WTC11 (cell line): ENCODE measurements at places on chromosomes 11 and 22.
A peak's percentile ranks its signal among the peaks of the same experiment; 100 is the strongest.

DNA sequence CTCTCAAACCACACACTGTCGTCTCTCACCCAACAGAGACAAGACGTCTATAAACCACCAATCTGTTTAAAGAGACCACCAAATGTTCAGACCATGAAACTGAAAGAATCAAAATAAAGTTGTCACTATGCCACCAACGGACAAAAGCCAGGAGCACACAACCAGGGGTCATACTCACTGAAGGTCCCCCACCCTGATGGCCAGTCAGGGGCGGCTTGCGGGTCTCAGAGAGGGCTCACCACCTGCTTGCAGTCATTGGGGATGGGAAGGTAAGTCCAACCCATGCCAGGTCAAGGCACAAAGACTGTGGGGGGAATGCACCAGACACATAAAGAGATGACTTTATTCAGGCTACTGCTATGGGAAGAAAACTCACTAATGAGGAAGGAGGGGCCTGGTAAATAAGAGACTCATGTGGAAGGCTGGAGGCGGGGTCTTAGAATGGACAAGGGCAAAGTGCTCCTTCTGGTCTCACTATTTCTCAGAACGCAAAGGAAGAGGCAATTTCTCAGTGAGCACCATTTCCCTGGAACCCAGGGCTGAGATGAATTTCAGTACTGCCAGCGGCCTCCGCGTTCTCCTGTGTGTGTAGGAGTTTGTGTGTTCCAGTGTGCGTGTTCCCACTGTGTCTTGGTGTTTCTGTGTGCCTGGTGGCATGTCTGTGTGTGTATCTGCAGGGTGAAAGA lies 17.3 kb downstream of the SCARF2 start:
- DNase-seq: no peak
- H3K4me1 ChIP-seq: peaks cover 8% of the 10 kb centered on the region
- no peaks in the 10 kb centered on the region for H3K36me3 ChIP-seq
- no peak overlapping the region for H3K27ac ChIP-seq

DNA sequence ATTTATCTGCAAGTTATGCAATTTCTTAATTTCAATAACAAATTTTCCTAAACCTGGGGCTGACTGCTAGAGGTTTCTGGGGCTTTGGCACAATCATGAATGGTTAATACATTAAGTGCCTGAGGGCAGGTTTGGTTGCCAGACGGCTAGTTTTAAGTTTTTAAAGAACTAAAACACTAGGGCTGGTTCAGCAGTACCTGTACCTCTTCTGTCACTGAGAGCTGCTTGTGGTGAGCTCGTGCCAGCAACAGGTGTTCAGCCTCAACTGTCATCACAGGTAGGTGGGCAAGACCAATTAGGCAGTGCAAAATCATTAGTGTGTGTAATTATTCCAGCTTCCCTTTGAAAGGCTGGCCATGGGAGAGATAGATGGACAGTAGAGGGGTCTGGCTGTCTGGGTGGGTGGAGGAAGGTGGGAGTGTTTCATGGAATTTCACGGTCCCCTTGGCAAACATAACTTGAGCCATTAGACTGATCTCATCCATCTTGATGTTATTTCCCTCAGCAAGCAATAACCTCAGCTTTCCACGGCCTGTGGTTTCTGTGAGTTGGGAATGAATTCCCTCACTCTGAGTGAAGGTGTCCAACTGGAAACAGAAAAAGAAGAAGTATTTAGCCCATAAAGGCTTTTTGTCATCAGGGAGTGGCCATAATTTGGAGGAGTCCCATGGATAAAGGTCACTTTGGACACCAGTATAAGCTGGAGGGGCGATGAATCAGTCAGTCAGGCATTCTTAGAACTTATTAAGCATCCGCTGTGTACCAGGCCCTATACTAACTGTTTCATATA lies 114.8 kb downstream of the SNX19 start:
- no peak overlapping the region for H3K27ac ChIP-seq
- H3K4me3 ChIP-seq: no peak overlapping the region
- DNase-seq: no peak
- H3K27me3 ChIP-seq: no peaks in the 10 kb centered on the region

DNA sequence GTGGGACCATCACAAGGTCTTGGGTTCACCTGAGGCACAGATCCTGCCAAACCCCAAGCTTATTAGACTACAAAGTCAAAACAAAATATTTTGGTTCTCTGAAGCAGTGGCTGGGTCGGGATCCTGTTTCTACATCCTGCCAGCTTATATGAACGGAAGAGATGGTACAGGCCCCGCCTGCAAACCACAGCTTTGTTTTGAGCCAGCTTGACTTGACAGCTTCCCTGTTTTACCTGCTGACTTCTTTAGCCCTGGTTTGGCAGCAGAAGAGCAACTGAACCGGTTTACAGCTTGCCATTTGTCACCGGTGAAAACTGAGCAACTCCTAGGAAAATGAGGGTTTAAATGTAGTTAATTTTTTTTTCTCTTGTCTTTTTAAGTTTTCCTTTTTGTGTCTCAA lies 11.4 kb downstream of the PACS1 start:
- H3K4me1 ChIP-seq: no peaks in the 10 kb centered on the region
- no peaks in the 10 kb centered on the region for H3K27me3 ChIP-seq
- DNase-seq: no peak
- no peak overlapping the region for H3K4me3 ChIP-seq
- no peak overlapping the region for H3K27ac ChIP-seq

DNA sequence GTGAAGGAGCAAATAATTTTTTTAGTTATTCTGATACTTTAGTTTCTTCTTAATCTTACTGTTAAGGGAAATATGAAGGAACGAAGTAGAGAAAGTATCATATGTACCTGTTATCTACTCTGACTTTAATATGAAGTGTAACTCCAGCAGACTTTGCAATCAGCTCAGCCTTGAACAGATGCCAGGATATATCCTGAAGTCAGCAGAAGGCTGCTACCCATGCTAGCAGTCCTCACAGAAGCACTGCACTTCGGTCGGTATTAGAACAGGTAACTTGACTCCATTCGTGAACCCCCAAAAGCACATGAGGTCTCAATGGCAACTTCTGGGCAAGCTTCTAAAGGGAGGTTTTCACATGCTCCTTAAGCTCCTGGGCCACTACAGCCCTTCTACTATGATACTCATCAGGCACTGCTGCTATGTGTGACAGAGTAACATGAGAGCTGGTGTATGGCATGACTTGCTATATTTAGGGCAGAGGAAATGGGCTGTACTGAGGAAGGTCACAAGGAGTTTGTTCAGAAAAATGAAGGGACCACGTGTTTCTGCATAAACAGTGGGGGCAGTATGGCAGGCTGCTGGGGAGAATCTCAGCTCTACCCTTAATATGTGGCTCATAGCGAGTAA lies 344.1 kb downstream of the SOX6 start:
- H3K4me3 ChIP-seq: no peak overlapping the region
- no peak overlapping the region for H3K27ac ChIP-seq
- H3K36me3 ChIP-seq: no peaks in the 10 kb centered on the region
- H3K27me3 ChIP-seq: no peaks in the 10 kb centered on the region; the same call in 1 of the 2 replicates
- H3K4me1 ChIP-seq: peaks cover 30% of the 10 kb centered on the region
- no peak for DNase-seq

DNA sequence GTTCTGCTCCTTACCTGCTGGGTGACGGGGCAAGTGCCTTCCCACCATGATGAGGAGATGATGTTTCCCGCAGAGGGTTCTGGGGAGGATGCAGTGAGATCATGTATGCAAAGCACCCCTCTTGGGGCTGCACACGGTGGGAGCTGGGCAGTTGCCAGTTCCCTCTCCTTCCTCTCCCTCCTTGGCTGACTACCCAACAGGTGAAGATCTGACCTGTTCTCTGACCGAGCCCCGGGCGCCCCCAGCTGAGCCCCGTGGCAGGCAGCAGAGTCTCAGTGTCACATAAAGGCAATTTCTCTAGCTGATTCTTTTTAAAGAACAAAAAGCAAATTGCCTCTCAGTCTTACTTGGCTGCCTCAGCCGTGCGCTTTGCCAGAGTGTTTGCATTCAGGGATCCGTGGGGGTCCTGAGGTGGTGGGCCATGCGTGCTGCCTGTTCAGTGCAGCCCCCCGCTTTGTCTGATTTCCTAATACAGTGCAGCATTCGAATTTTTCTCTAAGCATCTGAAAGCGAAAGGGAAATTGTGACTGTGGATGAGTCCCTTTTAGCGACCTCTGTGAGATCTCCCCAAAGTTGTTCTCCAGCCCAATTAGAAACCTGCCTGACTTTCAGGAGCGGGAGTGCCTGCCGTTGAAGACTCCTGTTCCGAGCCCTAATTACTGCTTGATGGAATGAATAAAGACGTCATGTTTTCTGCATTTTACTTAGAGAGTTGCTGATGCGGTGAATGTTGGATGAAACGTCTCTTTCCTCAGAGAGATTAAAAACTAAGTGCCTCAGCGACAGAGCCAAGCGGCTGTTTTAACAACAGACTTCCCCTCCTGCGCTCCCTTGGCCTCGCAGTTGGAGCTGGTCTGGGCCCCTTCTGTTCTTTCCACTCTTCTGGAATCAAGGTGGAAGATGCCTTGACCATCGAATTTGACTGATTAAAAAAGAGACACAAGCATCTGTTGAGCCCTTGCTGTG lies 86.0 kb downstream of the GRIK4 start:
- H3K4me1 ChIP-seq: peaks cover 44% of the 10 kb centered on the region
- H3K36me3 ChIP-seq: no peaks in the 10 kb centered on the region
- H3K4me3 ChIP-seq: no peak overlapping the region
- DNase-seq: no peak
- H3K27ac ChIP-seq: no peak overlapping the region

DNA sequence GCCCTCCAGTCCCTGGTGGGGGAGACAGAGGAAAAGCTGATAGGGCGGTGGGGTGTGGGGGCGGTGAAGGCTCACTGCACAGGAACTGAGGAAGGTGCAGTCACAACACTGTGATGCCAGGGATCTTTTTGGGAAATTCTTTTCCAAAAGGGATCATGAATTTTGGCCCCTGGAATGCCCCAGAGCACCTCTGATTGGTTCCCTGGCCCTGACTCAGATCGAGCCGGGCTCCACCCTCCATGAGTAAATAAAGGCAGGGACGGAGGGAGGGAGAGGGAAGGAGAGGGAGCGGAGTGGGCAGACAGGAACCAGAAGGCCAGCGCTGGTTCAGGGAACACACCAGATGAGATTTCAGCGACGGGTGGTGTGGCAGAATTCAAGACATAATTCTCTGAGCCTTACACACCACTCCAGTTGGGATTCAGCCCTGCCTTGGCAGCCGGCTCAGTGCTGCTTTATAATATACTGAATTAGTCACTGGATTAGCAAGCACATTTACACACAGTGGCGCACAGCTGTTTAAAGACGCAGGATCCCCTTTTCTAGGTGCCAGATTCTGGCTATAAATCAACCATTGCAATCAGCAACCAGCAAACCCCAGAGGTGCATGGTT lies 80.3 kb downstream of the ETS1 start:
- peaks cover 32% of the 10 kb centered on the region for H3K4me1 ChIP-seq
- DNase-seq: no peak
- H3K36me3 ChIP-seq: no peaks in the 10 kb centered on the region; the same call in 1 of the 2 replicates
- H3K4me3 ChIP-seq: peak overlapping the region; percentile 21; the same call in 1 of the 2 replicates
- no peaks in the 10 kb centered on the region for H3K27me3 ChIP-seq
